NCI-H446 (cell line): ENCODE measurements at places on chromosomes 3 and 15.

DNA sequence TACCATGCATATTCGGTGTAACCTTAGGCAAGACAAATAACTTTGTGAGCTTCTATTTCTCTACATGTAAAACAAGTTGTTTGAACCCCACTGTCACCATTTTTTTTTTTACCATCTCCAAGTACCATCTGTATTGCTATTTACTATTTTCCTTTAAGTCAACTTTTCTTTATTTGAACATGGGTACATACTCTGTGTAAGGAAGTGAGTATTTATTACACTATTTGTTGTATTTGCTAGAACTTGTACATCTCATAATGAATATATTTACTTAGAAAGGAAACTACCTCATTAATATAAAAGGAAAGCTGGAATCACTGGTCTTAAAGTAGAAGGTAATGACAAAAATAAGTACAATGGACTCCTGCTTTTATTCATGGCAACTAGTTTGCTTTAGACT lies 69.9 kb downstream of the WNT5A start:
- DNase-seq: no peak

DNA sequence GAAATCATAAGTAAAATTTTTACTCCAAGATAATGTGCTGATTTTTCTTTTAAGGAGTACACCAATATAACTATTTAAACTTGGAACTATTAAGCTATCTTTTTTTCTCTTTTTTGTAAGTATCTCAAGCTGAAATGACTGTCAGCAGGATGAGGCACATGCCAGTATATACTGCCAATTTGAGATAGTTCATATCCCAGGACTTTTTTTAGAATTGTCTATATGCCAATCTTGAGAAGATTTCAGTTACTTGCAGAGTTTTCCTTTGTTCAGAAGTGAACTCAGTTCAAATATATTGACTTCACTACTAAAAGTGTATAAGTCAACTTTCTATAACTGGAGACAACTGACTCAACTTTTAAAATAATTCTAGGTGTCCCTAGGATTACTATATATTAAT lies 181.7 kb upstream of the ZNF717 start:
- no peak for DNase-seq

DNA sequence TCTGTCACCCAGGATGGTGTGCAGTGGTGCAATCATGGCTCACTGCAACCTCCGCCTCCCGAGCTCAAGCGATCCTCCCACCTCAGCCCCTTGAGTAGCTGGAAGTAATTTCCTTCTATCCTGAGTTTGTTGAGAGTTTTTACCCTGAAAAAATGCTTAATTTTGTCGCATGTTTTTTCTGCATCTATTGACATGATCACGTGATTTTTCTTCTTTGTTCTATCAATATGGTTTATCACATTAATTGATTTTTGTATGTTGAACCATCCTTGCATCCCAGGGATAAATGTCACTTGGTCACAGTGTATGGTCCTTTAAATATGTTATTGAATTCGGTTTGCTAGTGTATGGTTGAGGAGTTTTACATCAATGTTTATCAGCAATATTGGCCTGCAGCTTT lies 11.9 kb upstream of the OR5K4 start:
- no peak for DNase-seq

DNA sequence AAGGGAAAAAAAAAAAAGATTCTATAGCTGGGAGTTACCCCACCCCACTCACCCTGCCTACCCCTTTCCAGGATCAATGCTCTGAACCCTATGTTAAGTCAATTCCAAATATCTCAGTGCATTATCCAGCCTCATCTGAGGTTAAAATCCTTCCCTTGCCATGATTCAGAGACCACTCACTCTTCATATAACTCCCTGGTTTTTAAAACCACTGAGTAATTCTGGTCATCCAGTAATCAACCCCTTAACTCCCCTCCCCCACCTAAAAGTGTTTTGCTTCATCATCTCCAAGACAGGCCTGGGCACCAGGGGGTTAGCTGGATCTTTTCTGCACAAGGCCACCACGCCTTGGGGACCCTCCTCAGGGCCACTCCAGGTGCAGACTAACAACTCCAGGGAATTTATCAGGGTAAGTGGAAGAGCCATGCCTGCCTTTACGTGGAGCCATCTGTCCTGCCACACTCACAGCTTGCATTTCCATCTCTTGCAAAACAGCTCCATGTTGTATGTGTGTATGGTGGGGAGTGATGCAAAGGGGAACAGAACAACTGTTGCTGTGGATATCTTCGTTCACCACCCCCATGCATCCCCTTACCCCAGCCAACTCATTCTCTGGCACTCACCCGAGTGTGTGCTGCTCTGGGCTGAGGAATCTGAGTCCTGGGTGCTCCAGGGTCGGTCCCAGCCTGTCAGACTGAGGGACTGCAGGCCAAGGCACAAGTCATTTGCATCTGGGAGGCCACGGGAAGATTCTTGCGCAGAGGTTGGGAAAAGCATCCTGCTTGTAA lies 30.7 kb upstream of the RPS17 start:
- DNase-seq: no peak

DNA sequence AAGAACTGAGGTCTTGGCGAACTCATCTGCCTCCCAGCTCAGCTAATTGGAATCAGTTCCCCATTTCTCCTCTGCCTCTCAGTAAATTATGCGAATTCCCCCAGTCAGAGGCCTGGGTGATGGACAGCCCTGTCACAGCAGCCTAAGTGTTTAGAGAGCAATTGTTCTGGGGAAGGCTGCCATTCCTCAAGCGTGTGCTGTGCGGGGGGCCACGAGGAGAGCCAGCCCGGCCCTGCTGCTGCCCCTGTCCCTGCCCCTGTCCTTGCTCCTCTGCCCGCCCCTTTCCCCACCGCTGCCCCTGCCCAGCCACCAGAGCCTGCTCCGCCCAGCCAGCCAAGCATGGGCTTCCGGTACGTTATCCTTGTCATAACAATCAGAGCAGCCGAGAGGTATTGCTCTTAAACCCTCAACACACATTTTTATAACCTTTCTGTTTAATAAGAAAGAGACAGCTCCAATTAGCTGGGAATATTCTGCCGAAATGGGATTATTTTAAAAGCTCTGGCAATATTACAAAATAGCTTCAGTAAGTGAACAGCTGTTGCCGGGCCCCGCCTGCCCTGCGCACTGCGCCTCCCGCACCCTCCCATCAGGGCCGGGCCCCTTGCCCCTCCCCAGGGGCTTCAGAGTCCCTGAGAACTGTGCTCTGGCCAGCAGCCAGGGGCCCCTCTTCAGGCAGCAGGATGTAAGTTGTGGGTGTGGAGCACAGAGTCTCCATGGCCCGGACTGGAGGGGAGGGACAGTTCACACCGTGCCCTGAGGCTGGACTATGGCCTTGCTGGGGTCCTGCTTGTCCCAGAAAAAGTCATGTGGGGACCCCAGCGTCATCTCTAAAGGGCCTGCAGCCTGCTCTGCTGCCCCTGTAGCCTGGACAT lies 12.4 kb upstream of the CACNA2D2 start:
- no peak for DNase-seq

- no peak for DNase-seq
Observed at GRCh38 chr3:20798666-20799065, 612.7 kb upstream of the SGO1 start.

DNA sequence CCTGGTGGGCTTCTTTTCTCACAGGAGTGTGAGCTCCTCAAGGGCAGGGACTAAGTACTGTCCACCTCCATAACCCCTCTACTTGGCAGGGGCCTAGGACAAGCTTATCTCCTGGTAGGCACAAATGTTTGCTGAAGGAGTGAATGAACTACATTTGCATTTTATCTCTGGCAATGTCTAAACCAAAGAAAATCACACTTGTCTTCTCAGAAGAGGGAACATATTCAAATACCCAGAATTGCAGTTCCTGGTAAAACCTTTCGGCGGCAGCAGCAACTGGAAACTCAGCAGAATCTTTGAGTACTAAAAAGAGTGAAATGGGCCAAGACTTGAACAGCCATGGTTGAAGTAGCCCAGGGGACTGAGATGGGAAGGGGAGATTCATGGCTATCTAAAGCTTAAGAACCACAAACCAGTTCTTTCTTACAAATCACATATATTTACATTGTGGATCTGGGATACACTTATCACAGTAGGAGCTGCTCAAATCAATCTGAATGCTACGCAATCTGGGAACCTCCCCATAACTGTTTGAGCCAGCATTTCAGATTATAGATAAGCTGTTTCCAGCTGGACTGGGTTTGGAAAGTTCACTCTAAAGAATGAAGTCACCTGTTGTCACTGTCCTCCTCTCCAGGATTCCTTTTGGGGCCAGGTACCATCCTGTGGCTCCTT lies 18.7 kb upstream of the PTPN9 start:
- DNase-seq: no peak

DNA sequence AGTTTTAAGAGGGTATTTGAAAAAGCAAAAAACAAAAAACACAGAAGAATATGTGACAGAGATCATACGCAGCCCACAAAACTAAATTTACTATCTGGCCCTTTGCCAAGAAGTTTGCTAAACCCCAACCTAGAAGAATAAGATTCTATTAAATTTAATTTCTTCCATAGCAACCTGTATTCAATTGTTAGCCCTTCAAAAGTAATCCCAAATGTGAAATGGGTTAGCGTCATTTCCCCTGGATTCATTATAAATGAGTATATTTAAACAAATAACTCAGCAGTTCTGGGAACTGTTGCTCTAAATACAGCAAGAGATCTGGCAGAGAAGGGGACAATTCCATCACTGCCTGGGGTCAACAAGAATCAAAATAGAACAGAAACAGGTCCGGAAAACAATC lies 56.8 kb downstream of the CERS3 start:
- no peak for DNase-seq

GRCh38 chr3:58784425-58784824 lies 117.9 kb upstream of the FAM3D start:
- no peak for DNase-seq

GRCh38 chr3:29410220-29410619 lies 129.3 kb downstream of the RBMS3 start:
- DNase-seq: no peak

- DNase-seq: peak; percentile 1
Observed at GRCh38 chr3:62833538-62833937, 41.7 kb downstream of the CADPS start.

DNA sequence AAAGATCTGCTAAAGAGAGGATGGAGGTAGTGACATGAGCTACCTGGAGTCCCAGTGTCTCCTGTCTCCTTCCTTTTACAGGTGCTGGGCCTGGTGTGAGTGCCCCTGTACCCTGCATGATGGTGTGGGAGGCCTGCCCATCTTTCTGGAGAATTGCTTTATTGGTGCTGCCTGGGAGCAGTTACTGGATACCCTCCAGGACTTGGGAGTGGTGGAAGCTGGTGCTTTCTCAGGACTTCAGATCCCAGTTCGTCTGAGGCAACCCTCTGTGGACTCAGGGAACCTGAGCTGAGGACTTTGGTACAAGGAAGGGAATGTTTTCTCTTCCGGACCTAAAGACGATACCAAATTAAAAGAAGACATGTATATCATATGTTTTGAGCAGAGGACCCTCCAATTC lies 18.3 kb upstream of the NUDT16 start:
- no peak for DNase-seq

GRCh38 chr15:56971571-56971970 lies 53.1 kb downstream of the TCF12 start:
- DNase-seq: no peak

GRCh38 chr15:68333775-68334470 lies 56.4 kb downstream of the FEM1B start:
- no peak for DNase-seq

GRCh38 chr3:13325892-13326443 lies 94.2 kb downstream of the NUP210 start:
- DNase-seq: no peak

DNA sequence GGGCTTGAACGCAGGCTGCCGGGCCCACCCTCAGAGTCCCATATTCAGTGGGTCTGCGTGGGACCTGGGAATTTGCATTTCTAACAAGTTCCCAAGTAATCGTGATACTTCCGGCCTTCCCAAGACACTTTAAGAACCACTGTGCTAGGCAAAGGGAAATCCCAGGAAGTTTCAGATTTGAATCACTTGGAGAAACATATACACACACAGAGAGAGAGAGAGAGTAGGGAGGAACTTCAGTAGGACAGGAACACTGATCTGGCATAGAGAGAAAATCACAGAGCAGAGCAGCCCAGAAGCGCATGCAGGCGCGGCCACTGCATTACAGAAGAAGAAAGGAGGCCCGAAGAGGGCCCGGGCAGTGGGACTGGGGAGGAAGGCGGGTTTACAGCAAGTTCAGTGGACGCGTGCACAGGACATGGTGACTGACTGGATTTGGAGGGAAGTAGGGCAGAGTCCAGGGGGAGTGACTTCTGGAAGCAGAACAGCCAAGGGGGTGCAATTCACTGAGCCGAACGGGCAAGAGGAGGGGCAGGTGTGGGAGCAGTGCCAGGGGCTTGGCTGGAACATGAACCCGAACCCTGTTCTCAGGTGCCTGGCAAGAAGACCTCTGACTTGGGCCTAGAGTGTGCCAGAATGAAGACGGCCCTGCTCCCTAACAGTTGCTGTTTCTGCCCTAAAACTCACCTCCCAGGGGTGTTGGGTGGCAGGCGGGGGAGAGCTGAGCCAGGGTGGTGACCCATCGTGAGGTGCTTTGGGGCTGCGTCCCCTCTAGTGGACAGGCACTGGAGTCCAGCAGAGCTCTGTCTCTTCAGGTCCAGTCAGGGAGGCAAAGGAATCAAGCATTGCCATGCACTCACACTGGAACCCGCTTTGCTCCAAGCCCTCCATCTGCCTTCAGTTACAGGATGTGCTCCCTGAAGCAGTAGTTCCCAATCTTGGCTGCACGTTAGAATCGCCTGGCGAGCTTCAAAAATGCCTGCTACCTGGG lies 101.3 kb upstream of the HES1 start:
- DNase-seq: no peak

GRCh38 chr3:46763178-46763577 lies 45.5 kb upstream of the PRSS50 start:
- no peak for DNase-seq

- DNase-seq: peak; percentile 20
Observed at GRCh38 chr3:51799879-51800749, 21.1 kb upstream of the IQCF6 start.

DNA sequence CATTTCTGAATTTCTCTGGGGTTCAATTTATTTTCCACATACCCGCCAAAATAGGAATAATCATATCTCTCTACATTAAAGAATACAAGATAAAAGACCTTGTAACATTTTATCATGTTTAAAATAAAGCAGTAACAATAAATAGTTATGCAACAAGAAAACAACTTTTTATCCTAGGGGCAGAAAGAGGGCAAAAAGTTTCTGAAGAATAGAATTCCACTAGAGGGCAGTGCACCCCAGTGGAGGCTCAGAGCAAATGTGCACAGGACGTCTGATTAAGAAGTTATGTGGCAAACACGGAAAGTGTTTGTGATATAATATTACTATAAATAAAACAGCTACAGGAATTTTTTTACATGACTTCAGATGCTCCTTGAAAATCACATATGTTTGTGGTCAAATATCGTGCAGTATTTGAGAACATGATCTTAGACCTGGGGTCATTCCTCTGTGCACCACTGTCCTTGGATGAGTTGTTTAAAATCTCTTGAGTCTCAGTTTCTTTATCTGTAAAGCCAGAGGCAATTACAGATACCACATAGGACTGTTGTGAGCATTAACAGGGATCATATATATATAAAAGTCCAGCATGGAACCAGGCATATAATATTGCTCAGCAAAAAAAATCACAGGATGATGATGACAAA lies 13.2 kb upstream of the PIK3R4 start:
- peak; percentile 67 for DNase-seq

DNA sequence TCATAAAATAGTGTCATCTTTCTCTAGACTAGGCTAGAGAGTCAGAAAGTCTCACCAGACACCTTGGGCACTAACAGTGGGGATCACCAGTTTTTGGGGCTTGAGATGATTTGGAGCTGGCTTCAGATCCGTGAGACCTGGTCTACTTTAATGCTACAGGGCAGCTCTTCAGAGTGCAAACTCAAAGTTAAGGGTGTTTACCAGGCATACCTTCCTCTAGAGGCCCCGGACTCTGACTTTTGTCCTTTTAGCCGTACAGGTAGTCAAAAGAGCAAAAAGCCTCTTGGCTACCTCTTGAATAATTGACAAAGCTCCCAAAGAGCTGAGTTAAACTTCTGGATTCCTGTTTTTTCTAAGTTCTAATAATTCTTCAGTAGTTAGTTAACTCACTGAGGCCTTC lies 41.4 kb upstream of the CCR4 start:
- DNase-seq: no peak
